Stimulated activated CD4-positive, alpha-beta T cell treated with anti-CD3 and anti-CD28 coated beads, Interleukin-1b, Interleukin-23, amount 100 ng/mL, for 1 hour (primary cell): ENCODE measurements at places on chromosomes 3 and 15.

- no peak for DNase-seq
Measured at GRCh38 chr15:50425219-50425618, 1.0 kb downstream of the USP8 start.

GRCh38 chr3:48222616-48223513 lies at the start of gene CAMP:
Gene CAMP, plus strand, starts transcription at chr3:48223495. Its CDS starts 17 bp downstream, at chr3:48223512.
- DNase-seq: no peak

- DNase-seq: no peak
Measured at GRCh38 chr3:189953551-189953950, 167.1 kb downstream of the P3H2 start.

GRCh38 chr15:73794443-73795133 lies 41.4 kb upstream of the INSYN1 start:
- DNase-seq: no peak

DNA sequence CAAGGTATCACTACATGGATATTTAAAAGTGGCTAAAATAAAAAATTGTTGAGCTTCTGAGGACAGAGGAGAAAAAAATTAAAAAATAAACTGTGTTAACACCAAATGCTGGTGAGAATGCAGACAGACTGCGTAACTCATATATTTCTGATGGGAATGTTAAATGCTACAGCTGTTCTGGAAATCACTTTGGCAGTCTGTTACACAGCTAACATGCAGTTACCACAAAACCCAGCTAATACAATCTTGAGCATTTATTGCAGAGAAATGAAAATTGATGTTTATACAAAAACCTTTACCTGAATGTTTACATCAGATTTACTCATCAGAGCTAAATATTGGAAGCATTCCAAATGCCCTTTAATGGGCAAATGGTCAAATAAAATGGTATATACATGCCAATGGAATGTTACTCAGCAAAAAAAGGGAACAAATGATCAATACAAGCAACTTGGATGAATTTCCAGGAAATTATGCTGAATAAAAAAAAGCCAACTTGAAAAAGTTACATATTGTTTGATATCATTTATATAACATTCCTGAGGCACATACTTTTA lies 24.6 kb downstream of the MNS1 start:
- DNase-seq: no peak

DNA sequence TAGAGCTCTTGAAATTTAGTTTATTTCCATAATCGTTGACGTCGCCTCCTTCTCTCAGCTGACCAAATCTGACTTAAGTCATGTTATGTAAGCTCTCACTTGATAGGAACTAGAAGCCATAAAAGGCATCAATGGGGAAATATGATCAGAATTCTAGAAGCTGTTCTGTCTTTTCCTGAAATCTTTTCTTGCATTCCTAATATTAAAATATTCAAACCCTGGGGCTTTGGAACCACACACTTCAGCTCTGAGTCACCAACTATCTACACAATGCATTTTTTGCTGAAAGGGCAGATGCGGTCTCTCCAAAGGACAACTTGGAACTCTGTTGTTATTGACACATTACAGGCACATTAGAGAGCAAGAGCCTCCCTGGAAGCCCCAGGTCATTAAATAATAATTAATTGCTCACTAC lies 91.3 kb downstream of the LARS2 start:
- no peak for DNase-seq

- DNase-seq: no peak
Measured at GRCh38 chr3:36201546-36201945, 178.8 kb upstream of the STAC start.

GRCh38 chr3:195107593-195107992 lies 163.4 kb downstream of the XXYLT1 start:
- no peak for DNase-seq

DNA sequence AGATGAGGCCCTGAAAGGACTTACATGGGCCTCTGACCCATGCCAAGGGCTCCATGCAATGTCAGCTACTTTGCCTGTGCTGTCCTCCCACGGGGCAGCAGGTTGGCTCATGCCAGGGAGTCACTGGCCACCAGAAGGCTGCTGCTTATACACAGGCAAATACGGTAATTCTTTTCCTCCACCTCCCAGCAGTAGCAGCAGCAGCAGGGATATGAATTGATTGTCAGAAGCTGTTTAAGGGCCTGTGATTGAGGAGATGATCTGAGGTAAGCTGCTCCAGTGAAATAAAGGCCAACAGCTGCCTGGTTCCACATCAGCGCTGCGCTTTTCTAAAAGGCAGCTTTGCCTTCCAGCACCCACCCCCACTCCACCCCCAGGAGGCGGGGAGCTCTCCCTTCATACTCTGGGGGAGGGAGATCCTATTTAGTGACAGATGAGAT lies 250.5 kb downstream of the SHQ1 start:
- no peak for DNase-seq

DNA sequence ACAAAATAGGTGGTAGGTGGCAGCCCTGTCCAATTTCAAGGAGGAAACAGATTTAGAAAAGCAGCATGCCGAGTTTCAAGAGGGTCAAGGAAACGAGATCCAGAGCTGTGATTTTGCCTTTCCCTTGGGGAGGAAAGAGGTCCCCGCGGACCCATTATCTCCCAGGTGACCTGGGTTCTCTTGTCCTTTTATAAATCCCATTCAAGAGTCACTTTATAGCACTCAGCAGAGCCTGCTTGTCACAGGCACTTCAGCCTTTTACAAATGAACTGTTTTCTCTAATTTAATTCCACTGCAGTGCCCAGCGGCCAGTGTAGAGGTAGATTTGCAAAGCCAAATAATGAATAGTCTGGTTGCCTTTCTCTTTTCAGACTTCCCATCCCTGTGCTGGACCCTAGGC lies 99.9 kb downstream of the CD47 start:
- DNase-seq: no peak

DNA sequence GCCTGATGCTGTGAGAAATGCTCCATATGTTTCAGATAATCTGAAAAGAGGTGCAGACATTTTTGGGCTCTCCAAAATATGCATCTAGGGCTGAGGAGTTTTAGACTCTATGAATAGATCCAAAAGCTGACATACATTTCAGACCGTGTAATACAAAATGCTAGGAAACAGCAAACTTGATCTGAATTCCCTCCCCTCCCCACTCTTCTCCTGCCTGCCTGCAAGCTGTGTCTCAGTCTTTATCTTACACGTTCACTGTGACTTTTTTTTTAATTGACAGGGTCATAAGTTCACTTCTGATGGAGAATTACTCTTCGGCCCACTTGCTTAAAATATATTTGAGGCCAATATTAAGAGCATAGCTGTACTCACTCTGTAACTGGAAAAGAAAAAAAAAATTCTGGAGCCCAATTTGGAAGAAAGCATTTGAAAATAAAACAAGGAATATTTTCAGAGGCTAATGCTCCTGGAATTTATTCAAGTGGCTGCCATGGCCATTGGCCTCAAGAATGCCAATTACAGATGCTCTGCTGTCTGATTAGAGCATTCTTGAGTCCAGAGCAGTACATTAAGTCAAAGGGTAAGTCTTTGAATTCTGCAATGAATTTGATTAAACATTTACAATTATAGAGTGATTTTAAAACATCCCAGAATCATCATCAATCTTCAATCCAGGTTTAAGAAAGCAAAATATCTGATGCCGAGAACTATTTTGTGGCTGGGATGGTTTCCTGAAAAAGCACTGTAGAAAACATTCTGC lies 146.2 kb upstream of the SEMA6D start:
- no peak for DNase-seq

GRCh38 chr15:93683651-93684050 lies 547.7 kb upstream of the MCTP2 start:
- no peak for DNase-seq

GRCh38 chr15:68385671-68386586 lies 46.0 kb downstream of the ITGA11 start:
- no peak for DNase-seq

DNA sequence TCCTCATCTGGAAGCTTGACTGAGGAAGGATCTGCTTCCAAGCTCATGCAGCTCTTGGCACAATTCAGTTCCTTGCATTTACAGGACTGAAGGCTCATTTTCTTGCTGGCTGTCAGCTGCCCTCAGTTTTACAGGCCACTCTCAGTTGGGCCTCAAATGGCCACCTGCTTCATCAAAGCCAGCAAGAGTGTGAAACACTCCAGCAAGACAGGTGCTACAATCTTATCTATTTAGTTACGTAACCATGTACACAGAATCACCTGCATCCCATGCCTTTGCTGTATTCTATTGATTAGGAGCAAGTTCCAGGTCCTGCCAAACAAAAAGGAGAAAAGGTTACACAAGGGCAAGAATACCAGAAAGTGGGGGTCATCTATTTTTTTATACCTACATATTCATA lies 40.8 kb downstream of the RHCG start:
- DNase-seq: no peak

- no peak for DNase-seq
Measured at GRCh38 chr3:114464548-114464947, 170.7 kb downstream of the TIGIT start.

GRCh38 chr3:183255348-183255730 lies 2.3 kb downstream of the B3GNT5 start:
- DNase-seq: no peak

DNA sequence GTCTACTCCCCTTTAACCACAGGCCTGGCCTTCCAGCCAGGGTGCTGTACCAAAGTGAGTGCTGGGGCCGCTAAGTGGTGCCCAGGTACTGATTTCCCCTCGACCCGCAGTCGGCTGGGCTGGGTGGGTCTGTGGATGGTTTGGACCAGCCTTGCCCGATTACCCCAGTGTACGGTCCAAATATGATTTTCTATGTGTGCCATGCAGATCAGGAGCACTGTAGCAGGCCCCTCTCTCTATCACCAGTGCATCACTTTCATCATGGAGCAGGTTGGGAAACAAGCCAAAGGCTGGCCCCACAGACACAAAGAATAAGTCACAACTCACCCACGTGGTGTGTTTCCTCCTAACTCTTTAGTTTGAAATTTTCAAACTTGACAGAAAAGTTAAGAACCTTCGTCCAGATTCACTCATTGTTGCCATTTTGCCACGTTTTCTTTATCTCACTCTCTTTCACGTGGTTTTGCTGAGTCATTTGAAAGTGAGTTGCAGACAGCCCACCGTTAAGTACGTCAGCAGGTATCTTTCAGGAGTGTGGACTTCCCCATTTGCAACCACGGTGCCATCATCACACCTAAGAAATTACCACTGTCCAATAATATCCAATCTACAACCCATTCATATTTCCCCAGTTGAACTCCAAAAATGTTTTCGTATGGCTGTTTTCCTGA lies 37.0 kb downstream of the ZNF710 start:
- DNase-seq: no peak

GRCh38 chr15:96565266-96565665 lies 234.8 kb downstream of the NR2F2 start:
- no peak for DNase-seq

GRCh38 chr3:143363276-143363675 lies 243.7 kb downstream of the CHST2 start:
- DNase-seq: no peak

DNA sequence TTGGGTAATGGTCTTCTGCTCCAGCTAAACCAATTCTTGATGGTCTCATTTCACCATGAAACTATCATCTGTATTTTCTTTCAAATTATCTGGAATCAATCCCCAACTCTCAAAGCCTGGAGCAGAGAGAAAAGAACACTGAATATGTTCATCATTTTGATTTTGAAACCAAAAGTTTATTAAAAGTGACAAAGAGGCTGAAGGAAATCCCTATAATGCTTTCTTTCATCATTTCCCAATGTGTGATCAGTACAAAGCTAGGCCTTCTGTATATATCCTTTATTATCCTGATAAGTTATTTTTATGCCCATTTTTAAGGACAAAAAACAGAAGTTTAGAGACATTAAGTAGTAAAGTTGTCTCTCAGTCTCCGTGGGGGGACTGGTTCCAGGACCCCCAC lies 50.1 kb upstream of the MBNL1 start:
- no peak for DNase-seq

DNA sequence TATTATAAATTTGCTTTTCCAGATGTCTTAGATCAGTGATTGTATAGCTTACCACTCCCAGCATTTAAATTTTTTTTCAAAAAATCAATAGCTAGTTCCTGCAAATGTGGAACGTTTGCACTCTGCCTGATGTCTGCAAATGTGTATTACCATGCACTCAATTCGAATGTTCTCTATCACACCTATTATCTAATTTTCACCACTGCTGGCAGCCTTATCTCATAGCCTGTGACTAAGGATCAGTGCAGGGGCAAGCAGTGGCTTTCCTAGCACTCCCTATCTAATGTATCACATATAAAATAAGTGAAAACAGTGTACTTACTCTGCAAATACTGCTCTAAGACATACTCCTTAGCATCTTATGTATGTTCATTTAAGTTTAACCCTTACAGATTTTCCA lies 196.3 kb upstream of the PLSCR5 start:
- no peak for DNase-seq

DNA sequence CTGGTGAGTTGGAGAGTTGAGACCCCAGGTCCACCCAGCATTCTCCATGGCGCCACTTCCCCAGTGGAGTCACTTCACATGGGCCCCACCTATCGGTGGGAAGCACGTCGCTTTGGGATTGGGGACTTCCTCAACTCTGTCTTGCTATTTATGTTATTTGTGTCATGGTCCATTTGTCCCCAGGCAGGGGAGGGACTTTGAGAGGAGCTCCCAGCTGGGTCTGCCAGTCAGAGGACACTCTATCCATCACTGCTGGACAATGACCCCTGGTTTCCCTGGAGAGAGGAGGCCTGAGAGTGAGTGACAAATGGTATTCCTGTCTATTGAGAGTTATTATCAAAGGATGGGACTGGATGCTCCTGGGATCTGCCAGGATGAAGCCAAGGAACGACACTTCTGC lies 127.6 kb downstream of the RAB11A start:
- DNase-seq: no peak

- no peak for DNase-seq
Measured at GRCh38 chr3:69712933-69713332, 26.3 kb upstream of the MITF start.

GRCh38 chr3:141294848-141295247 lies 63.2 kb downstream of the PXYLP1 start:
- no peak for DNase-seq

DNA sequence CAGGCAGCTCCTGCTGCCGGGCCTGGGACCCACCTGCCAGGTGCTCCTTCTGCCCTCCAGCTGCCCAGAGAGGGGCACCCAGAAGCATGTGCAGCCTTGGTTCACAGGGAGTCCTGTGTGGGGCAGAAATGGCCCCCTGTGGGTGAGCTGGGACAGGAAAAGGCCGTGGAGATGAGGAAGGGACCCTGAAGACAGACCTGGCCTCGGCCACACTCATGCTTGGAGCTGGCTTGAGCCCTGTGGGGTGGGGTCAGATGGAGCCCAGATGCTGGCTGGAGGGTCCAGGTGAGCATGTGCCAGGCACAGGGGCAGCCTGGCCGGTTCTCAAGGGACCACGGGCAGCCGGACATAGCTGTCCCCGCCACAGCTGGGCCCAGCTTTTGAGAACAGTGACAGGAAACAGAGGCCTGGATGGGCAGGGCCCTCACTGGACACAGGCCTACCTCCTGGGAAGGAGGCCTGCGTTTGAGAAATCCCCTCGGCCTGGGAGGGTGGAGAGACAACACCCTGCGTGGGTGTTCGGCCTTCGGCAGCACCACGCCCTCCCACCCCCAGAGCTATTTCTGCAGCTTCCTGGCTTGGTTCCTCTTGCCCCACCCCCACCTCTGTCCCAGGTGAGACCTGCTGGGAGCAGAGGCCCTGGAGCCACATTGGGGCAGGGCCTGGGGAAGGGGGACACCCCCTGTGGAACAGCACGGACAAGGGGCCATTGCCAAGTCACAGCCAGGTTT lies 132.6 kb upstream of the MEF2A start:
- DNase-seq: no peak
